ENCODE measurements at places on chromosomes 12 and 14.

DNA sequence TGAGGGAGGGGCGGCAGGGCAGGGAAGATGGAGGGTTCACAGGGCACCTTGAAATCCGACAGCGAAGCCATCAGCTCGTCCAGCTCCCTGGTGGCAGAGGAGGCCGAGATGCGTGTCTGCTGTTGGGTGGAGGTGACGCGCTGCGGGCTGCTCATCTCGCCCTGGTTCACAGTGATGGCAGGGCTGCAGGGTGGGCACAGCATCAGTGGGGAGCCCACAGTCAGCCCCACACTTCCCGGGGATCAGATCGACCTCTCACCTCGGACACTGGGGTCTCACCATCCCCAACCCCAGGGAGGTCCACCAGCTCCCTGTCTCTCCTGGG is 20.6 kb upstream of the RPLP0 start:
- DNase-seq: no peak

DNA sequence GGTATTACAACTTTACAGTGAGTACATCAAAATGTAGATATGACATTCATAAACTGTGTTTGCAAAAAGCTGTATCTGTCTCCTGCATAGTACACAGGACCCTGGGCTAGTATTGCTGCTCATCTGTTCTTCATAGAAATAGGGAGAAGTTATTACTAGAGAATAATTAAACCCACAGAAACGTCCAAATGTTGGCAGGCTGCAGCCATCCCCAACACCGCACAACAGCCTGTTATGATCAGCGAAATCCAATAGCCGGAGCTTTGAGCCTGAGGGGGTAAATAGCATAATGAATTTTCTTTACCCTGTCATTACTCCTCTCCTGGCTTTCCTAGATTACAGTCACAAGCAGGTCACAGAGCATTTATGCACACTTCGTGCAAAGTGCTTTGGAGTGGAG is 178.0 kb downstream of the DACT1 start:
- DNase-seq: no peak

GRCh38 chr14:24224618-24225071 is 7.5 kb downstream of the NEDD8 start:
- DNase-seq: no peak

DNA sequence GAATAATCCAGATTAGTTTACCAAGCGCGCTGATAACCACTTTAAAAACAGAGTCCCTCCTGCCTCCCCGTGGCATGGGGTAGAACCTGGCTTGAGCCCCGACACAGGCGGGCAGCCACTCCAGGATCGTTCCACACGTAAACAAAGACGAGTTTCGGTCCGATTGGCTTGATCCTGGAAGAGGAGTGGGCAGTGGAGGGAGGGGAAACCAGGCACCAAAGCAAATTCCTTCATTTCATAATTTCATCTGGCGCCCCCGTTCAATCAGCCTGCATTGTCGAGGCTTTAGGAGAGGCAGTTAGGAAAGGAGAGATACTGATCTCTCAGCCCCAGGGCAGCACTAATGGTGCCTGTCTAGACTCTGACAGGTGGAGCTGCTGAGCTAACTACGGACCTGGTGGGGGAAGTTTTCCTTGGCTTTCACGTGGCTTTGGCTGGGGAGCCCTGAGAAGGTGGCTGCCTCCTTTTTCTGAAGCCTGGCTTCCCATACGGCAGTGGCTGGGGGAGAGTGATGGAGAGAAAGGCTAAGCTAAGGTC is 751 bp upstream of the GPRC5A start:
- DNase-seq: peak; percentile 78

DNA sequence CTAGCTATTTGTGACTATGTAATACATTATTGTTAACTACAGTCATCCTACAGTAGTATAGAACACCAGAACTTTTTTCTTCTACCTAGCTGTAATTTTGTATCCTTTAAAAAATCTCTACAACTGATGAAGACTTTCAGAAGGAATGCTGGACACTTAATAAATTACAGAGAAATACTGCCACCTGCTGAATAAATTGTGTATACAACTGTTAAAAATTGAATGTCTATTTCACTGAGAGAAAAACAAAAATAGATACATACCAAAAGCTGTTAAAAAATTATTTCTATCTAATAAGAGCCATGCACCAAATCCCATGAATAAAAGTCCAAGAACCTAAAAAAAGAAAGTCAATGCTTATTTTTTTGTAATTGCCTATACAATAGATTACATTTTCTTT is 6.6 kb downstream of the TSPAN19 start:
- no peak for DNase-seq

GRCh38 chr12:32535288-32535999 is 136.1 kb downstream of the FGD4 start:
- peak; percentile 84 for DNase-seq

DNA sequence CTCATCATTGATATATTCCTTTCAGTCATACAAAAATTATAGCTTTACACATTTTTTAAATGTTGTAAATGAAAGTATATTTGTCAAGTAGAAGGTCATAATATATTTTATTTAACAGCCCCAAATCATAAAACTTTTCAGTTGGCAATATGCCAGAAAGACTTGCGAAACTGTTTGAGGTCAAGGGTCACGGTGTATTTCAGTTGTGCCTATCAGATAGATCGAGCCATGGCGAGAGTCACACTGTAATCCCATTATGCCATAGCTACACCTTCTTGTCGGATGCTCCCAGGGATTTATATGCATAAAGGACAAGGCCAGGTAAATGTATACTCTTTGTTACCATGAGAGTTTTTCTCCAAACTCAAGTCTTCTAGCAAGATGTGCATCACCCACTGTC is 26.7 kb upstream of the G2E3 start:
- DNase-seq: no peak

- DNase-seq: no peak
Measured at GRCh38 chr12:108468196-108468968, 46.7 kb upstream of the FICD start.

DNA sequence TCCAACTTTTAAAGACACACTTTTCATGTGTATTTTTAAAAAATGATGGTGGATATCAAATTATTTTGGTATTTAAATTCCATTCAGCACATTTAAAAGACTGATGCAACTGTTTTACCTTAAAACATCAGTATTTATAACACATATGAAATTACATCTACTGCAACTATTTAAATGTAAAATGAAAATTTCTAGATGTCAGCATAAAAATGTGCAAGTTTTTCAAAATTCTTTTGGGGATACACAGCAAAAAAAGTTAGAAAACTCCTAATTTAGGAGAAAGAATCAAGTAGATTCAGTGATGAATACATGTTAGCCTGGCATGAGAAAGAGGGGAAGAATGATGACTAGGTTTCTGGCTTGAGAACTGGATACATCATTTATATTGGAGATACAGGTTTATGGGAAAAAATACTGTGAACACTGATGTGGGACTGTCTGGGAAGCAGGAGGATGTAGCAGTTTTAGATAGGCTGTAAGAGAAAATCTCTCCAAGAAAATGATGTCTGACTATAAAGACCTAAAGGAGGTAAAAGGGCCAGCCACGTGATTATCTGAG is 9.2 kb downstream of the SOS2 start:
- no peak for DNase-seq

GRCh38 chr12:6062757-6063735 is 61.4 kb downstream of the VWF start:
- no peak for DNase-seq

DNA sequence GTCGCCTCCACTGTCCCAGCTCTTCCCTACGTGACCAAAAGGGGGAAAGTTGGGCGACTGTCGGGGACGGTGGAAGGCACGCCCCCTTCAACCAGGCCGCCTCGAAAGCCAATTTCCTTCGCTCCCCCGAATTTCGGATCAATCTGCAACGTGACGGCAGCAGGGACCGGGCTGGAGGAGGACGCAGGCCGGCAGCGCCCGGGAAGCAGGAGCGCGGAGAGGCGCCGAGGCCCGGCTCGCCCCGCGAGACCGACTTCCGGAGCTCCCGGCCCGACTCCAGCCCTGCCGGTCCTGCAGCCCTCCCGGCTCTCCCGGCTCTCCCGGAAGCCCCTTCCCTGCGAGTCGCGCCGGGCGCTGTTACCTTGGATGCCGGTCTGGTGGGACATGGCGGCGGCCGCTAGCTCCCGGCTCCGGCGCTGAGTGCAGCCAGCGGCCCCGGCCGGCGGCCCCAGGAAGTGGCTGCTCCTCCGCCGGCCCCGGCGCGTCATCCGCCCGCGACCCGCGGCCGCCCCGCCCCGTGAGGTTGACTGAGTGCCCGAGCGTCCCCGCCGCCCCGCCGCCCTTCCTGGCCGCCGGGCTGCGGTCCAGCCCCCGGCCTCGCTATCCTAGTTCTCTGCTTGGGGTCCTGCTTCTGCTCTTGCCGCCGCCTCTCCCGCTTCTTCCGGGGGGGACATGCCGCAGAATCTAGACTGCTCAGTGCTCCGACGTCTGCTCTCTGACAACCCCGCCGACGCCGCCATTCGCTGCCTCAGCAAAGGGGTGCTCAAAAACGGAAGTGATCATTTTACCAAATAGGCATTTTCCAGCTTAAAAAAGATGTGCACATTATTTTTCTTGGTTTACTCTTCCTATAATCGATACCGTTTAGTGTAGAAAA is at the start of gene TWF1:
Gene TWF1, minus strand, starts transcription at position 458 of the 877 bp plus-strand sequence. Its CDS starts 72 bp downstream, at position 386.
- DNase-seq: peak; percentile 97

- DNase-seq: no peak
Measured at GRCh38 chr12:101297661-101298060, 17.8 kb downstream of the UTP20 start.

GRCh38 chr12:89155826-89156225 is 196.5 kb downstream of the DUSP6 start:
- no peak for DNase-seq

GRCh38 chr14:34050606-34051005 is 99.7 kb upstream of the EGLN3 start:
- no peak for DNase-seq

DNA sequence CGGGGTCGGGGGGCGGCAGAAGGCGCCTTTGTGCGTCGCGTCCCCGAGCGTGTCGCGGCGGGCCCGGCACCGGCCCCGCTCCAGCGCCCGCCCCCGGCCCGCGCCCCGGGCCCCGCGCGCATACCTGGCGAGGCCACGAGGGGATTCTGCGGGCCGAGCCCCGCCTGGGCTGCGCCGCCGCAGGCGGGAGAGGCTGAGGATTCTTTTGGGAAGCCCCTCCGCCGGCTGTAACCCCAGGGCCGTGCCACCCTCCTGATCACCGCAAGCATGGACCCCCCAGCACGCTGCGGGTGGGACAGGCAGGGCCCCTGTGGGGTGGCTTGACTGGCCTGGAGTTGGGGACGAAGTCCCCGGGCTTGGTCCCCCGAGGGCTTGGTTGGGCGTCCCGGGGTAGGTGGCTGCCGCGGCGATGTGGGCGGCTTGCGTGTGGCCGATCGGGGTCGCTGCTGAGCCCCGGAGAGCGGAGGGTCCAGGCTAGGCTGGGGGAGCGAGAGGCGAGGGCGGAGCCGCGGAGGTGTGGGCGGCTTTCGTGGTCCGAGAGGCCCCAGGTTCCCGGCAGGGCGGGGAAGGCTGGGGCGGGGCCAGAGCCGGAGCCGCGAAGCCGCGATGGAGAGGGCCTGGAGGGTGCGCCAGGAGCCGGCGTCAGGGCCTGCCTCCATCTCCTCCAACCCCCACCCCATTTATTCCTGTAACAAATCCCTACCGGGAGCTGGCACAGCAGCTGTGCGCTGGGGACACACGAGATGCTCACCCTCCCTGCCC is 28.4 kb upstream of the GPR132 start:
- DNase-seq: peak; percentile 92

DNA sequence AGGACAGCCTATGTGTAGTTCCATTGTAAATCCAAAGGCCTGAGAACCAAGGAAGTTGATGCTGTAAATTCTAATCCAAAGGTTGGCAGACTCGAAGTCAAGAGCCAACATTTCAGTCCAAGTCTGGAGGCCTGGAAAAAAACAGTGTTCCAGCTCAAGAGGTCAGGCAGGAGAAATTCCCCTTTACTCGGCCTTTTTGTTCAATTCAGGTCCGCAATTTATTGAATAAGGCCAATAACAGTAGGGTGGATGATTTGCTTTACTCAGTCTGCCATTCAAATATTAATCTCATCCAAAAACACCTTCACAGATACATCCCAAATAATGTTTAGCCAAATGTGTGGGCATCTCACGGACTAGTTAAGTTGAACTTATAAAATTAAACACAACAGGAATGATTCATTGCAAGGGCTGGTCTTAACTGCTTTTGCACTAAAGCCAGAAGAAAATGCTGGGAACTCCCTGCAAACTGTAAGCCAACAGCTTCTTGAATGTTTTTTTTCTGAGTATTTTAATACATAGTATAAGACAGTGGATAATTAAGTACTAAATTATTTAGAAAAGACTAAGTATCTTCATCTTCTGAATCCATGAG is 197.4 kb upstream of the GARIN6 start:
- no peak for DNase-seq

DNA sequence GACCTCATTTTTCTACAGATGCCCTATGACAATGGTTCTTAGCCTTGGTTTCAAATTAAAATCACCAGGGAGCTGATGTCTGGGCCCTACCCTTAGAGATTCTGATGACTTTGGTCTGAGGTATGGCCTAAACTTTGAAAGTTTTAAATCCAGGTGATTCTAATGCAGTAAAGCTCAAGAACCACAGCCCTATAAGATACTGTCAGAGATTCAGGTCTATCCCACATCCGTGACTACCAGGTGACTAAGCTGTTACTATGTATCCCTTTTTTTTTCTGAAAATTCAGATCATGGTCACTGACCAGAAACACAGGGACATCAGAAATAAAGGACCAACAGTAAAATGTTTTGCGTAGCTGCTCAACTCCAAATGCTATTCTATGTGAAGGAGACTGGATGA is 148.8 kb upstream of the BMP4 start:
- no peak for DNase-seq

GRCh38 chr12:48807981-48808380 is 10.3 kb upstream of the CACNB3 start:
- DNase-seq: no peak

GRCh38 chr14:93060841-93061240 is 54.9 kb downstream of the ITPK1 start:
- DNase-seq: no peak

DNA sequence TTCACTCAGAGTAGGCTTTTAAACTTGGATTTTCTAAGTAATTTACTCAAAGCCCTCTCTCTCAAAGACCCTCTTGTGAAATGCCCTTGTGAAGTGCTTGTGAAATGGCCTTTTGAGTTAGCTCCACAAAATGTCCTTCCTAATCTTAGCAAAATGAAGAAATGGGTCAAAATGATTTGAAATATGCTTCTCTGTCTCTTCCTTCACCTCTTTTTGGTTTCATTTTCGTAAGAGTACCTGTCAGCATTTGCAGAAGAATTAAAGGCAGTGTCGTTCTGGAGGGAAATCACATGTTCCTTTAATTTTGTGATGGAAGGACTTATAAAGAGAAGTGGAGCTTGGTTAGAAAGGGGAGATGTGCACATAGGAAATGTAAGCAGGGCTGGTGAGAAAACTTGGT is 93.7 kb downstream of the HMGA2 start:
- no peak for DNase-seq

DNA sequence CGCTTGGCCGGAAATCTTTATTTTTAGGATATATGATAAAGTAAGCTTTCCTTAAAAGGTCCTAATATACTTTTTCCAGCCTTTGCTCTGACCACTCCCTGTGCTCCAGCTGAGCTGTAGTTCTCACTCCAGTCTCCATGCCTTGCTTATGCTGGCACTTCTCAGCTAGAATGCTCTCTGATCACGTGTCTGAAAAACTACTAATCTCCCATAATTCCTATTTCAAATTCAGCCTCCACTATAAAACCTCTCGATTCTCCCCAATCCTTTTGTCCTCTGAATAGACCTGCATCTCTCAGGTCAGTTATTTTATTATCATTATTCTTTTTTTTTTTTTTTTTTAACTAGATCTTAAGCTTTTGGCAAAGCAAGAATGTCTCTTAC is 3.7 kb downstream of the BIN2 start:
- DNase-seq: no peak
